Kidney (tissue), 22 donors: ENCODE measurements at places on chromosomes 4 and X.

GRCh38 chr4:128347175-128347868 lies 59.7 kb upstream of the PGRMC2 start:
- DNase-seq = no peak

- DNase-seq = peak; percentile 86
Observed at GRCh38 chr4:155809835-155810234, 51.0 kb downstream of the GUCY1B1 start.

GRCh38 chr4:39855909-39856512 lies 121.7 kb downstream of the PDS5A start:
- DNase-seq = no peak

GRCh38 chr4:86015412-86016350 lies 344.2 kb downstream of the MAPK10 start:
- DNase-seq = no peak

DNA sequence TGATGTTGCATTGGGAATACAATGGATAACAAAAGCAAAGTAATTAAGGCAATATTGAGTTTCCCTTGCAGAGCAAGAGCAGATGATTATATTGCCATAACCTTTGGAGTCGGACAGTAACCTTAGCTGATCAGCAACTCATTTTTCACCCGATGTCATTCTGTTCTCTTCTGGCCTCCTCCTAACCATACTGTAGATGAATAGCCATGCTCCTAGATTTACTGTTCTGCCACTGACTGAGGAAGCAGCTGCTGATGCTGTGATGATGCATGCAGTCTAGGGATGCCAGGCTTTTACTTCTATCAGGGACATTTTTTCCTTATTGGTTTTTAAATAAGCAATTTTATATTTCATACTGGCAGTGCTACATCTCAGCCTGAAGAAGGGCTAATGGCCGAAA lies 443.9 kb downstream of the GPAT3 start:
- no peak for DNase-seq

DNA sequence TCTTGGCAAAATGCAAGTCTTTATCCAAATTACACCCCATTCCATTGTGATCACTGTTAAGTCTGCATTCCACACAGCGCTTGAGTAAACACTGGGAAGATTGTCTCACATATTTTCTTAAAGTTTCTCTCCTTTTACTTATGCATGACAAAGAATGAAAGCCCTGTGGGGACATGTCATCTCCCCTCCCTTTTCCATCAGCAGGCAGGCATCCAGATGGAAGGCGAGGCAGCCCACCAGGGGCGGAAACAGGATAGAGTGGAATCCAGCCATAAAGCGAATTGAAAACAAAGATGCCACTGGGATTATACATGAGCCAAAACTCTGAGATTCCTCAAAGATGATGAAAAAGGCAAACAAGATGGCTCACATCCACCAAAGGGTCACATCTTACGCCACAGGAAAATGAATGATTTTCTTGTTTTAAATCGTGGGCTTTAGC lies 78.2 kb downstream of the AFAP1 start:
- DNase-seq = no peak

DNA sequence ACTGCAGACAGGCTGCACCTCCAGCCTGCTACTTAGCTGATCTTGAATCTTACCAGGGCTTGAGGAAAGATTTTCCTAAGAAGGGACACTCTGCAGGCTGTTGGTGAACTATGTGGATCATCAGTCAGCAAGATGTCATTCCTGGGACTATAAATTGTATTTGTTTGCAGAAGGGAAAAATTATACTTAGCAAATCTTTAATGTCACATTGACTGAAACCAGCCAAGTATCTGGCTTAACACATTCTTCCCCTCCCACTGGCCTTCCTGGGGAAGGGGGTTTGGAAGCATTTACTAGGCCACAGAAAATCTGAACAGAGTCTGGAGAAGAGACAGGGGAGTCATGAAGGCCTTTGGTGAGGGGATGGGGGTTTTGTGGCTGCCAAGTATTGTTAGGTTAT lies 156.7 kb upstream of the EOLA2 start:
- DNase-seq = no peak

DNA sequence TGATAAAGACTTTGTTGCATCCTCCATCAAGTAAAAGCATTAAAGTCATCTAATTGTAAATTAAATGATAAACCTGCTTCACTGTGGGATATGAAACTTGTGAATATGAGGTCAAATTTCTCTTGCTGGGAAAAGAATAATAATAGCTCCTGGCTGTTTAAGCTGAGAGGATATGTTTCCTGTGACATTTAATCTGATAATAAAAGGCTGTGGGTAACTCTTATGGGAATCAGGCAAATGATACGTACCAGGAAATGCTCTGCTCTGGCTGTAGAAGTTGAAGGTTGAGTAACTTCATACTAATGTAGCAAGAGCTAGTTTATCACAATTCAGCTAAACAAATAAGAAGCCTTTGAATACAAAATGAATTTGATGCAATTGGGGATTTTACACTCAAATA lies 574.6 kb downstream of the RAPGEF2 start:
- DNase-seq = no peak

DNA sequence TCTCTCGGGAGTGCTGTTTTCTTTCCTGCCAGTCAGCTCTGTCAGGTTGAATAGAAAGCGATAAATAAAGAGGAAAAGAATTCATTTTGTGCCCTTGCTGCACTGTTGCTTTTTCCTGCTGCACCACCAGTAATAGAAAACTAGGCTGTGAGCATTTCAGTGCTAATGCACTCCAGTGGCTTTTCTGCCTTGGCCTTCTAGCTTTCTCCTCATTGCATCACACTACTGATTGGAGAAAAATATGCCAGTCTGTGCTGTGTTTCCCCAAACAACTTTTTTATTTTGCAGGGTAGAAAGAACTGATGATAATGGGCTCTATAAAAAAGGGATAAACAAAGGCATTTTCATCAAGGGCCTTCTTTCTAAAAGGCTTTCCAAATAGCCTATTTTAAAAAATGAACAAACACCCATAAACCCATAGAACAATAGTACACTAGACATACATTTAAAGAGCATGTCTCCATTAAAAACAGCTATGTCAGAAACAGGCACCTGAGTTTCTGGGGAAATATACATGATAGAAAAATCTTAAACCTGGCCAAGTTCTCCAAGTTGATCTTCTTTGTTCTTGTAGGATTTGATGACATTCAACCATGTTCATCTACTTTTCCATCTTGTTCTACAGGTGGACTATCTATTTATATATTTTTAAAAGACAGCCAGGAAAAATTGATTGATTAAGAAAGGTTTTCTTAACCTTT lies 86.3 kb downstream of the GPRIN3 start:
- no peak for DNase-seq

DNA sequence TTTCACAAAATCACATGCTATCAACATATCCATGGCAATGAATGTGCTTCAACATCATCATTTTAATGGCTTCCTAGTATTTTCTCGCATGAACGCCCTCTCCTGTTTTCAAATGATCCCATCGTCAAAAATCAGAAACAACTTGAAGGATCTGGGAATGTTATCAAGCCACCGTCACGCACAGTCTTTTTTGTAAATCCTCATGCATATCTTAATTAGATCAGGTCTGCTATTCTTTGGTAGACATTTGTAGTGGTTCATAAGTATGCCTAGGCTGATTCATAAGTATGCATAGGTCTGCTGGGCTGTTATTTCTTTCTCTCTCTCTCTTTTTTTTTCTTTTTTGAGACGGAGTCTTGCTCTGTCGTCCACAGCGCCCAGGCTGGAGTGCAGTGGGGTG lies 101.6 kb downstream of the CLNK start:
- no peak for DNase-seq

GRCh38 chr4:52648836-52649235 lies 10.3 kb downstream of the USP46 start:
- no peak for DNase-seq

DNA sequence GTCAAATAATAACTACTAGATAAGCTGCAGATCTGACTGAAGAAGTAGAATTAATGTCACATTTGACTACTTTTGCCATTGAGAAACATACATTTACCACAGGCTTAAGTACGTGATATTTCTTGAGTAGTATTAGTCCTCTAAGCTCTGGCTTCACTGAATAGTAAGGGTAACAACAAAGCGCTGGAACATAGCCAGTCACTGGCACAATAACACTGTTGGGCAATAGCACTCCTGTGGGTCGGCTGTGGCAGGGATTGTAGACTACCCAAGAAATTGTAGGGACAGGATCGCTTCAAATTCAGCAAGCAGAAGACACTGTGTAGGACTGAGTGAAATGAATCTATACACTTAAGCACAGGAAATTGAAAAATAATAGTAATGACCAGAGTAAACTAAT lies 27.1 kb upstream of the IL15 start:
- DNase-seq = no peak

- peak; percentile 10 for DNase-seq
Observed at GRCh38 chrX:133749951-133750350, 235.4 kb downstream of the GPC3 start.

DNA sequence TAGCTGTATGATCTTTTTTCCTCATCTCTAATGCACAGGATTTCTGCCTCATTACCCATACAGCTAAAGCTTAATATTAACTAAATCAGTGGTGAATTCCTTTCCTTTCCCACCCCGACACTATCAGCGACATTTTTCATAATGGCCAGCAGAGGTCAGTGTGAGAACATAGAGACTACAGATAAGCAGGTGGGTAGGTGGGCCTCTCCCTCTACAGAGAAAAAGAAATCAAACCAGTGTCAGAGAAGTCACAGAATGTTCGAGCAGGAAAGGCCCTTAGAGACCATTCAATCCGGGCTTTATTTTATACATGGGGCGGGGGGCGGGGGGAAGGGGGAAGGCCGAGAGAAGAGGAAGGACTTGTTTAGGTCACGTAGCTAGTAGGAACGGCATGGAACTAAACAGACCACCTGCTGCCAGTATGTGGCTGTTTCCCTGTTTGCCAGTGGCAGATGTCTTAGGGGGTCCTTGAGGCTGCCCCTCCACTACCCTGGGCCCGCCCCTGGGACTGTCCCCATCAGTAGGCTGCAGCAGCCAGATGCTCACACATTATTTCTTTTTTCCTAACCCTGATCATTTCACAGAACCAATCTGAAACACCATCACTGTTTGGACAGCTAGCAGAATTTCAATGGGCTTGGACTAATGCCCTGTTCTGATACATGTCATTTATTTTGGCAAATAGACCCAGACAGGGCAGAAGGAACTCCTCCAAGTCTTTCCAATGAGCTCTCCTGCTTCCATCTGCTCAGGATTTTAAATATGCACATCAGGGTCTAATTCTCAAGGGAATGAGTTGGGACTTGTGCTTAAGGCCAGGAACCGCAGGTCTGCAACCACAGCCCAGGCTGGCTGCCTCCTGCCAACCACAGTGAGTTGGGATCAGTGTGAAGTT lies 133.4 kb downstream of the ATG4A start:
- peak; percentile 49 for DNase-seq

DNA sequence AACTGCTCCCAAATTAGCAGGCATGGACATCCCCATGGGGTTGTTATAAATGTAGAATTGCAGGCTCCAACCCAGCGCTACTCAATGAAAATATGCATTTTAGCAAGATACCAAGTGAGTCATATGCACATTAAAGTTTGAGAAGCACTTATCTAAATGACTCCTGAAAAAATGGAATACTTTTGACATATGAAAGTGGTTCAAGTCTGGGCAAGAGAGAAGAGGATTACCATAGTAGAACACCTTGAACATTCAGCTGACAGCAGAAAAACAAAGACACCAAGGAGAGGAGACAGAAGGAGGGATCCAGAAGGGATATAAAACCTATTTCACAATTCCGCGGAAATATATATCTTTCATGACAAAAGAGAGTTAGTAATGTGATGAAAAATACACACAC lies 63.2 kb upstream of the CT83 start:
- no peak for DNase-seq

DNA sequence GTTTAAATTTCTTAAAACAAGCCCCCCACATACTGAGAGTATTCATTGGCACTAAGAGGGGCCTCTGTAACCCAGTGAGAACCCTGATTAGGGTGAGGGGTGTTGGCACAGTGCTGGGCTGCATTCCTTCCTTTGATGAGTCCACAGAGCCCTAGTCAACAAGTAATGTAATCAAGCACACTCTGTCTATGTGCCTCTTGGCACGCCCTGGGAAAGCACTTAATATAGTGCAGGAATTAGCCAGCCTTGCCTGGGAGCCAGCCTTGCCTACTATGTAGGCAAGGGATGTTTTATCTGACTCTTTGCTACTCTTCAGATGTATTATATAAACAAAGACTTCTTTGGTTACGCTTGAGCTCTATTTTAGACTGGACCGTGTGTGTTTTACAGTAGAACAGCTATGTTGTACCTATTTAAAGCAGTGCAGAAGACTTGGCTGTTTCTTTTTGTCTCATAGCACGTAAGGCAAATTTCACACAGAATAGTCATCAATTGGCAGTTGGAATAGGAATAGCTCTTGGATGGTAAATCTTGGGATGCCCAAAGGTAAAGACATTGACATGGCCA lies 64.3 kb downstream of the FRAS1 start:
- DNase-seq = no peak

GRCh38 chr4:185735866-185736400 lies 76.1 kb downstream of the SORBS2 start:
- no peak for DNase-seq

GRCh38 chr4:184345573-184345922 lies 127.9 kb upstream of the ENPP6 start:
- no peak for DNase-seq

- DNase-seq = no peak
Observed at GRCh38 chrX:45803383-45803921, 602.8 kb upstream of the DIPK2B start.

- DNase-seq = no peak
Observed at GRCh38 chr4:75042601-75043208, 109.8 kb downstream of the PARM1 start.

GRCh38 chrX:1139185-1139500 lies 73.3 kb downstream of the CRLF2 start:
- DNase-seq = no peak

GRCh38 chr4:82848706-82849105 lies 42.2 kb downstream of the SEC31A start:
- no peak for DNase-seq

GRCh38 chrX:71256051-71256450 lies 2.1 kb upstream of the ZMYM3 start:
- no peak for DNase-seq

GRCh38 chr4:17447675-17448298 lies 64.1 kb downstream of the QDPR start:
- DNase-seq = peak; percentile 68

DNA sequence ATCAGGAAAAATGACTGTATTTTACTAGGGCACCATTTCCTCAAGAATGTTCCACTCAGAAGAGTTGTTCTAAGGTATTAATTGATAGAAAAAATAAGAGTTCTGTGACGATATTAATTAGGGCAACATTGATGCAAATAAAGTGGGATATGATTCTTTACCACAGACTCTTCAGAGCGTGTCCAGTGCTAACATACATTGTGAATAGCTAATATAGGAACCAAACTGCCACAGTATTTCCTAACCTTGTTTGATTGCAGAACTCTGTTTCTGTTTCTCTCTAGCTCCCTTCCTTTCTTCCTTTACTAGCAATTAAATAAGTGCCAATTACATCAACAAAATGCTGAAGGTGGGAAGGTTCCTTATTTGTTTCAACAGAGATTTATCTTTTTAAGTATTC lies 154.1 kb upstream of the CPEB2 start:
- no peak for DNase-seq

- DNase-seq = no peak
Observed at GRCh38 chrX:133852837-133853356, 132.5 kb downstream of the GPC3 start.
